ENCODE measurements at places on chromosomes 3 and 15.

DNA sequence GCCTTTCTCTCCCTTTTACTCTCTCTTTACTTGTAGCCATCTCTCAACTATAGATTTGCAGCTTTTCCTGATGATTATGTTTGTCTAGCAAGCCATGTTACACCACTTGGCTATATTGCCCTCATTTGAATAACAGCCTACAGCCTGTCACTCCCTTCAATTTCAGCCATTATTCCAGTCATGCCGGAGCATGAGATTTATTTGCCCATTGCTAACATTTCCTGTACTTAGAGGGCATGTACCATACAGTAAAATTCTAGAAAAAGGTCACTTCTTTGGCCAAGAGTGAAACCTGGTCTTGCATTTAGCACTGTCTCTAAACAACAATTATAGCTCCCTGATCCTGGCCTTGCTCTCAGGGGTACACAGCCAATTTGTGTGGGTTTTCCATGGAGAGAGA, 221.7 kb upstream of the TMC3 start:
- DNase-seq, result no peak

GRCh38 chr15:90879730-90880366, 4.5 kb upstream of the FES start:
- DNase-seq, result no peak

DNA sequence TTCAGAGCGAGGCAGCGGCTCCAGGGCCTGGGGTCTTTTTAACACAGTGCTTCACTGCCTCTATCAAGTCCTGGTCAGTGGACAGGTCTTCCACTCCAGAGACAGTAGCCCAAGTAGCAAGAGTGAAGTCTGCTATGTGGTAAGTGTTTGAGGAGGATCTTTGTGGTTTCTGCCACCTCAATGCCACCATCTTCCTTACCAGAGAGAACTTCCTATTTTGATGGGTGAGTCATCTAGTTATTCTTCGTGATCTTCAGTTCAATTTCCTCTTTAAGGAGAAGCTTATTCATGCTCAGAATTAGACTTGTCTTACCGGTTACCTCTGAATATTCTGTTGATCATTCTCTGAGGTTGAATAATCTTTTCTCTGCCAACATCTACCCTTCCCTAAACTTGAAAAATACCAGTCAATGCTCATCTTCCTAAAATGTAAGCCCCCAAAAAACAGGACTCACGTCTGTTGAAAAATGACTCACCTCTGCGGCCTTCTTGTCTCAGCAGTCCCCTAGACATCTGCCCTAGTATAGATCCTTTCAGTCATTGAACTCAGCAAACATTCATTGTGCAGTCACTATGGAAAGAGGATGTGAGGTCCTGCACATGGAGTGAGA, 32.2 kb upstream of the BCL6 start:
- DNase-seq, result no peak

GRCh38 chr3:14322001-14322400, 80.4 kb upstream of the SLC6A6 start:
- DNase-seq, result no peak

- DNase-seq, result no peak
Measured at GRCh38 chr3:127356381-127356780, 68.5 kb upstream of the PRR20G start.

- no peak for DNase-seq
Measured at GRCh38 chr3:14570864-14571263, 30.7 kb upstream of the GRIP2 start.

GRCh38 chr3:189937302-189938127, 183.2 kb downstream of the P3H2 start:
- no peak for DNase-seq

GRCh38 chr3:118799303-118799702, 235.3 kb downstream of the IGSF11 start:
- no peak for DNase-seq

DNA sequence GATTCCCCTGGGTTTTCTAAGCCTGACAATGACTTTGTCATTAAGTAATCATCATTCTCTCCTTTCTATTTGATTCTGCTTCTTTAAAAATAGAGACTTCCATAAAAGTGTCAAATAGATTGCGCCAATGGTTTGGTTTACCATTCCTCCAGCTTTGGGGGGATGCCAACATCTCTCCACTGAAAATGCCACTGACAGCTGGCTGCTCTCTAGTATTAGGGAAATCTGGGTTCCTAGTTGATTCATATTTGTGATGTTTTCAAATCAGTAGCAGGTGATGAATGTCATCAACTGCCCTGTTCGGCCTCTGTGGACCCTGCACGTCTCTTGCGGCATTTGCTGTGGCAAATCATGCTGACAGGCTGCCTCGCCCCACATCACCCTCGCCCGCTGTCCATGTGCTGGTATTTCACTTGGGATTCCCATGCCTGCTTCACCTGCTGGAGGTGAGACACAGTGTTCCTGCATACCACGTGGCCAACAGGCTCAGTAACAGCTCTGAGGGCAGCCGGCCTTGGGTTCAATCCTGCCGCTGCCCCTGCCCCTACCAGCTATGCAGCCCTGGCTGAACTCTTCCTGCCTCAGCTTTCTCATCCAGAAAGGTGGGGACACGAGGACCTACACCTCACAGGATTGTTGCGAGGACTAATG, 28.1 kb downstream of the ZXDC start:
- DNase-seq, result no peak

DNA sequence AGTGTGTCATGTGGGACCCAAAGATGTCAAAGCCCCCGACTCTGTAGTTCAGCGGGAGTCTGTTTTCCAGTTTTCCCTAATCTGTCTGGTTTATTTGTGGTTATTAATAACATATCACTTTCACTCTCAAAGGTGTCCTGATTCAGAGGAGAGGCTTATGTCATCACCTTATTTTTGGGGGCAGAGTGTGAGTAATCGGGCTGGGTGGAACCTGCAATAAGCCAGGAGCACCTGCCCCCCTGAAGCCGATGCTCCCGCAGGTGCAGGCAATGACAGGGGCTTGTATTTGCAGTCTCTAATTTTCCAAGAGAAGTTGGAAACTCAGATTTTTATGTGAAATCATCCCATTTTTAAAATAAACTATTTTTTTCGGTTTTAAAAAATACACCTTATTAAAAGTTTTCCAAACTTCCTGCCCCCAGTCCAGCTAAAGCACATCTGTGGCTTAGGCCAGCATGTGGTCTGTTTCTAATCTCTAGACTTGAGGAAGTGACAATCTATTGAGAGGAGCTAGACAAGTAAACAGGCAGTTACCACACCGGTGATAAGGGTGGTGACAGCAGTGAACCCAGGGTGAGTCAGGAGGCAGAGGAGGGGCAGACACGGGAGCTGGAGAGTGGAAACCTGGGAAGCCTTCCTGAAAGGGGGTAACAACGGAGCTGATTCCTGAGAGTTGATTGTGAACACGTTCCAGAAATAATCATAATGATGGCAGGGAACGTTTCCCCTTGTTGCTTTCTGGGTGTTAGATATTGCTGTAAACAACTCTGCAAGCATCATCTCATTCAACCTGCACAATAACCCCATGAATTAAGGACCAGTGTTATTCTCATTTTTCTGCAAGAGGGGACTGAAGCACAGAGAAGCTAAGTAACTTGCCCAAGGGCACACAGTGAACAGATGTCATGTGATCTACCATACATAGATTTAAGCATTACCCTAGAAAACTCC, 37.2 kb downstream of the BHLHE40 start:
- DNase-seq, result no peak

GRCh38 chr15:101617390-101617965, 34.7 kb downstream of the TM2D3 start:
- no peak for DNase-seq

DNA sequence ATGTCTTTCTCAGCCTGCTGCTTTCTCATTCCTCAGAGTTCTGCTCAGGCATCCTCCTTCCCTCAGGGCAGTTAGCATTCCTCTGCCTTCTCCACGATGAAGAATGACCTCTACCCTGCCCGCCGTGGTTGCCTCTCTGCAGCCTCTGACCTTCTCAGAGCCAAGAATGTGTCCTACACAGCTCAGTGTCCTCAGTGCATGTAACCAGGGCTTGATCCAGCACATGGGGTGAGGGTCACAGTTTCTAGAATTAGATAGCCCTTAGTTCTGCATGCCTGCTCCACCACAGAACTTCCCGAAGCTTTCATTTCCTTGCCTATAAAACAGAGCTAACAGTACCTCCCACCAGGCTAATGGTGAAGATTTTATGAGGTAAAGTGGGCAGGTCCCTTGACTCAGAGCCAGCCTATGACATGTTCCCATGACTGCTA, 182.1 kb downstream of the CLSTN2 start:
- no peak for DNase-seq

DNA sequence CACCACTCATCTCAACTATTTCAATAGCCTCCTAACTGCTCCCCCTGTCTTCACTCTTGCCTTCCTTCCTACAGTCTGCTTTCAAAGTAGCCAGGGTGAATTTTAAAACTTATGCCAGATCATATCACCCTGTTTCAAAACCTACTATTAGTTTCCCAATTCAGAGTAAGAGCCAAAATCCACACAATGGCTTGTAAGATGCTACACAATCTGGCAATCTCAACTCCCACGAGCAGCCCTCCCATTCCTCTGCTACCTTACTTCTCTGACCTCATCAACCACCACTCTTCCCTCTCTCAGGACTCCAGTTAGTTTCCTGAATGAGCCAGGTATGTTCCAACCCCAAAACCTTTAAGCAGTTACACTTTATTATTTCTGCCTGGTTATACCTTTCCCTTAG, 62.5 kb downstream of the VPS13C start:
- no peak for DNase-seq

DNA sequence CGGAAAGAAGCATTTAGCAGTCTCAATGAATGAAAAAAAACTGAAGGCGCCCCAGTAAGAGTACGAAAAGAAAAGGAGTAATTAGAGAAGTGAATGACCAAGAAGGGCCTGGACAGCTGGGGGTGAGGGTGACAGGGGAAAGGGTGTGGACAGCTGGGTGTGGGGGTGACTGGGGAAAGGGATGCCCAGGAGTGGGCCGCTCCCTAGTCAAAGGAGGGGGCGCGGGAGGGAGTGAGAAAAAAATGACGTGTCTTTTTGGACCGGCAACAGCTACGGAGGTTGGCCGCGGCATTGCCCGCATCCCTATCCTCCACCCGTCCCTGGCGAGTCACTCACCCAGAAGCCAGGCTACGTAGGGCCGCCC, 274 bp upstream of the ZCWPW2 start:
- DNase-seq, result no peak

DNA sequence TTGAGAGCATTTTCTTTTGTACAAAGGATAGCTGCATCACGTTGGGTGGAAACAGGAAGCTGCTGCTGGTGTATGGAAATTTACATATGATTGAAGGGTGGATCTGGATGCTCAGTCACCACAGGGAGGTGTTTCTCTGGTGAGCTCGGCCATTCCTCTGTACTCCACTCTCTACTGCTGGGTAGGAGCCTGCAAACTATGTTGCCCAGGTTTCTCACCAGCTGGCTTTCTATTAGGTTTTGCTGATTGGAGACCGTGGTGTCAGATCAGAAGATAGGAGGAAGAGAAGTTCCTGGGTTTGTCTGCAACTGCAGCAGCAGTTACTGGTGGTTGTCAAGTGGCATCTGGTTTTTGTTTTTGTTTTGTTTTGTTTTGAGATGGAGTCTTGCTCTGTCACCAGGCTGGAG, 61.7 kb downstream of the TAMM41 start:
- DNase-seq, result no peak

- no peak for DNase-seq
Measured at GRCh38 chr3:123331651-123332050, 117.2 kb downstream of the ADCY5 start.

- DNase-seq, result no peak
Measured at GRCh38 chr3:48130321-48130904, 57.8 kb downstream of the CDC25A start.
